ENCODE measurements at places on chromosomes 2 and 18.

- H3K27me3 ChIP-seq: no peaks in the 10 kb centered on the region
- H3K4me3 ChIP-seq: no peak overlapping the region
- no peak for DNase-seq
- H3K27ac ChIP-seq: no peak overlapping the region
- no peaks in the 10 kb centered on the region for H3K36me3 ChIP-seq
- H3K4me1 ChIP-seq: no peaks in the 10 kb centered on the region
These were observed 582.3 kb downstream of the SLC4A3 start for GRCh38 chr2:220209751-220210150.

DNA sequence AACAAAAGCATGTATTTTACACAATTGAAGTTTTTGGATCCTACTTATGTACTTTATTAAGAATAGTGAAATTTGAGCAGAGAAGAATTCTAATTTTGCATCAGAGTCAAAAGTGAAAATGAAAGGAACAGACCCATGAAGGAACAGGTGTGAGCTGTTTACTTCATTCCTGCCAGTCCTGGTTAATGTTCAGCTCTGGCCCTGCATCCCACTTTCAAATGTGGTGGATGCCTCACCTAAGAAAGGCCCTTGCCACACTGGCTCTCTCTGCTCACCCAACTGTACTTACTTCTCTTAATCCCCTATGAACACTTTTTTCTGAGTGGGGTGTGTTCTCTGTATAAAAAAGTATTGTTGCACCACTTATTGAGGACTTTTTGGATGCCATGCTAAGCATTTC is 22.2 kb downstream of the FAM110C start:
- no peak overlapping the region for H3K27ac ChIP-seq
- DNase-seq: no peak
- H3K27me3 ChIP-seq: no peaks in the 10 kb centered on the region
- no peak overlapping the region for H3K4me3 ChIP-seq

DNA sequence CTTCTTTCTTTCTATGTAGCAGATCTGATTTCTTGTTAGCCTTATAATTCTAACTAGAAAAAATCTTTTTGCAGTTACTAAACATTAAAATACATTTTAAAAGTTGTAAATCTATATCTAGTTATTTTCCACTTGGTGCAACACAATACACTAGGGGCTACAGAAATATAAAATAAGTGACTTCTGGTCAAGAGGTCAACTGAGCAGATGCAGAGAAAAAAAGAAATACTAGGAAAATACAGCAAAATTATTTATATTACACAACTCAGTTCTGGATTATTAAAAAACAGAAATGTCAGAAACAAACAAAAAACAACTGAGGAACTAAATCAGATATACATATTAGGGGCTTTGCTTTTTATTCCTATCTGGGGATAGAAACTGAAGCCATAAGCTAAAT is 83.9 kb downstream of the L3MBTL4 start:
- no peak overlapping the region for H3K4me3 ChIP-seq
- no peaks in the 10 kb centered on the region for H3K36me3 ChIP-seq
- no peaks in the 10 kb centered on the region for H3K27me3 ChIP-seq
- H3K27ac ChIP-seq: no peak overlapping the region
- no peak for DNase-seq
- no peaks in the 10 kb centered on the region for H3K4me1 ChIP-seq

DNA sequence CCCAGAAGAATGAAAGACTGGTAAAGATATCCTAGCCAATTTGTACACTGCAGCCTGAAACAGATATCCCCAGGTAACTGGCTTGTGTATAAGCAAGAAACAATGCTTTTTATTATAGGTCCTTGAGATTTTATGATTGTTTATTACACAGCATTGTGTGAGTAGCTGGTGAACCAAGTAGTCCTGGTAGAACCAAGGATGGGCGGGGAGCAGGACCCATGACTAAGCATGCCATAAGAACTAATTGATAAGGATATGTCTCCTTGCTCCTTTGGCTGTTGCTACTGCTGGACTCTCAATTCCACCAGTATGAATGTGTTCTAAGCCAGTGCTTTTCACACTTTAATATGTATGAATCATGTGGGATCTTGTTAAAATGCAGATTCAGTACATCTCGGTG is 12.3 kb upstream of the ALMS1 start:
- no peak overlapping the region for H3K4me3 ChIP-seq
- H3K4me1 ChIP-seq: no peaks in the 10 kb centered on the region
- no peaks in the 10 kb centered on the region for H3K36me3 ChIP-seq

DNA sequence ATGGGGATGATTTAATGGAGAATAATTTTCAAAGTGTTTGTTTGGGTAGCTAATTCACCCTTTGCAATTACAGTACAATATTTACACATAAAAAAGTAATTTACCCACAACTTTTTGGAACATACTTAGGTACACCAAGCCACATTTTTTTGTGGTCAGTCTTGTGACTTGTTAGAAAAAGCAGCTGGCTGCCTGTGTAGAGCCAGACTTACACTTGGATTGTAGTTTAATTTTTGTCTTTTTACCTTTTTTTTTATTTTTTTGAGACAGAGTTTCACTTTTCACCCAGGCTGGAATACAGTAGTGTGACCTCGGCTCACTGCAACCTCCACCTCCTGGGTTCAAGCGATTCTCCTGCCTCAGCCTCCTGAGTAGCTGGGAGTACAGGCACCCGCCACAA is 45.4 kb downstream of the RALBP1 start:
- DNase-seq: no peak
- no peak overlapping the region for H3K4me3 ChIP-seq
- peaks cover 11% of the 10 kb centered on the region for H3K4me1 ChIP-seq

- H3K27ac ChIP-seq: no peak overlapping the region
- H3K27me3 ChIP-seq: no peaks in the 10 kb centered on the region
- H3K4me1 ChIP-seq: no peaks in the 10 kb centered on the region
- H3K4me3 ChIP-seq: no peak overlapping the region
- DNase-seq: no peak
These were observed 469.3 kb downstream of the PLCL1 start for GRCh38 chr2:198273660-198274059.

DNA sequence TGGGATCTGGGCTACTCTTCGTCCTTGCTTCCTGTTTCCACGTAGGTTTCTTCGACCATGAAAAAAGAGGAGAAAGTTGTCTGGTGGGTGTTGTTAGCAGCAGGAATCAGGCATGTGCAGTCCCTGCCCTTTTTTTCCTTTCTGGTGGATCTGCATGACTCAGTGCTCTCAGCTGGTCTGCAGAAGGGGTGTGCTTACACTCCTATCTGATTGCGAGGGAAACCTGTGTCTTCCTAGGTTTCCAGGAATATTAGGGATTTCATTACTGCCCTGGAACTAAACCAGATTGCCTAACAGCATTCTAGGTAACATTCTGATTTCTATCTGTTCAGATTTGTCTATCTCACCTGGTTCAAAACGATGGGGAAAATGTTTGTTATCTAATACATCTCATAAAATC is 174.3 kb downstream of the CCDC102B start:
- H3K4me3 ChIP-seq: no peak overlapping the region
- no peak overlapping the region for H3K27ac ChIP-seq
- DNase-seq: no peak
- H3K27me3 ChIP-seq: no peaks in the 10 kb centered on the region
- H3K36me3 ChIP-seq: no peaks in the 10 kb centered on the region
- no peaks in the 10 kb centered on the region for H3K4me1 ChIP-seq

GRCh38 chr2:101064505-101064867 is 62.4 kb downstream of the RPL31 start:
- H3K36me3 ChIP-seq: no peaks in the 10 kb centered on the region
- no peak overlapping the region for H3K4me3 ChIP-seq
- no peaks in the 10 kb centered on the region for H3K27me3 ChIP-seq
- DNase-seq: no peak
- peaks cover 58% of the 10 kb centered on the region for H3K4me1 ChIP-seq

- DNase-seq: no peak
- H3K4me3 ChIP-seq: no peak overlapping the region
- H3K36me3 ChIP-seq: peaks cover 29% of the 10 kb centered on the region
- no peak overlapping the region for H3K27ac ChIP-seq
- H3K4me1 ChIP-seq: no peaks in the 10 kb centered on the region
These were observed 104.1 kb upstream of the UBXN4 start for GRCh38 chr2:135637456-135638087.

DNA sequence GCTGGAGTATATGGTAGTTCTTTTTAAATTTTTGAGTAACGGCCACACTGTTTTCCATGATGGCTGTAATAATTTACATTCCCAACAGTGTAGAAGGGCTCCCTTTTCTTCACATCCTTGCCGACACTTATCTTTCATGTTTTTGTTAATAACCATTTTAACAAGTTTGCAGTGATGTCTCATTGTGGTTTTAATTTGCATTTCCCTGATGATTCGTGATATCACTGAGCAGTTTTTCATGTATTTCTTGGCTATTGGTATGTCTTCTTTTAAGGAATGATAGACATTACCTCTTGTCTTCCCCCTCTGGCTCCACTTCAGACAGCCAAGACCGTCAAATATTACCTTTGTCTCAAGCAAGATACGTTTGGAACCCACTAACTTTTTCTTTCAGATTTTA is 371.1 kb upstream of the NRP2 start:
- DNase-seq: no peak
- H3K36me3 ChIP-seq: no peaks in the 10 kb centered on the region
- no peaks in the 10 kb centered on the region for H3K27me3 ChIP-seq
- no peak overlapping the region for H3K4me3 ChIP-seq
- H3K4me1 ChIP-seq: no peaks in the 10 kb centered on the region

Measured in SJSA1 (cell line).